ENCODE measurements at places on chromosomes 7 and 10.

GRCh38 chr7:102147008-102147407, 139.7 kb upstream of the SH2B2 start:
- no peak for DNase-seq

DNA sequence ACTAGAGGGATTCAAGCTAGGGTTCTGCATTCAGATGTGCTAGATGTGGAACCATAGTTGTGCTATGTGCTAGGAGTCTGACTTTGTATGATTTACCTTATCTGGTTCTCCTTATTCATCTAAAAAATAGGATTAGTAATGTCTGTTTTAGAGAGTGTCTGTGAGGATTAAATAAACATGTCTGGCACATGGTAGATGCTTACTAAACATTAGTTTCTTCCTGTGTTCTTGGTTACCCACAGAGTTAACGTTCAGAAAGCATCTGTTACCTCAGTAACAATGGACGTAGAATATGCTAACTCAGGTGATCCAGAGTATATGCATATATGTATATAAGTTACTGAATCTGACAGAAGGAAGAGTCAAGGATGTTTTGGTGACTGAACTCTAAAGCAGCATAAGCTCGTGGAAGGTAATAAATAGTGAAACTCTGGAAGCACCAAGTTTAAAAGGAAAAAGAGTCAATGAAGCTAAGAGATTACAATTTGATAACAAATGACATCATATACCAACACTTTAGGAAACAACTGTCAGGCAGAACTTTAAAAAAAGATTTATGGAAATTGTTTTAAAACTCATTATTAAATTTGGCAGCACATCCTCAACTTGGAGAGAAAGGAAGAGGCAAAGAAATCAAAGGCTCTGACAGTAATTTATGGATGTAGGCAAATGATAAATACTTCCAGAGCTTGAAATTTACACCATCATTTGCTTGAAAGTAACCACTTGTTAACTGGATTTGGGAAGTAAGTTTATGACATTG, 127.0 kb downstream of the CCNY start:
- no peak for DNase-seq

DNA sequence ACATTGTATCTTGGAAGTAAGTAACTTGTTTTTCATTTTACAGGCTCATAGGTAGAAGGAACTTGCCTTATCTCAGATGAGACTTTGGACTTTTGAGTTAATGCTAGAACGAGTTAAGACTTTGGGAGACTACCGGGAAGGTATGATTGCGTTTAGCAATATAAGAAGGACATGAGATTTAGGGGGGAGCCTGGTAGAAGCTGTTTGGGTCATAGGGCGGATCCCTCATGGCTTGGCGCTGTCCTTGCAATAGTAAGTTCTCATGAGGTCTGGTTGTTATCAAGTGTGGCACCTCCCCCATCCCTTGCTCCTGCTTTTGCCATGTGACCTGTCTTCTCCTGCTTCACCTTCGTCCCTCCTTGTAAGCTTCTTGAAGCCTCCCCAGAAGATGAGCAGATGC, 110.3 kb downstream of the MKX start:
- DNase-seq, result no peak

DNA sequence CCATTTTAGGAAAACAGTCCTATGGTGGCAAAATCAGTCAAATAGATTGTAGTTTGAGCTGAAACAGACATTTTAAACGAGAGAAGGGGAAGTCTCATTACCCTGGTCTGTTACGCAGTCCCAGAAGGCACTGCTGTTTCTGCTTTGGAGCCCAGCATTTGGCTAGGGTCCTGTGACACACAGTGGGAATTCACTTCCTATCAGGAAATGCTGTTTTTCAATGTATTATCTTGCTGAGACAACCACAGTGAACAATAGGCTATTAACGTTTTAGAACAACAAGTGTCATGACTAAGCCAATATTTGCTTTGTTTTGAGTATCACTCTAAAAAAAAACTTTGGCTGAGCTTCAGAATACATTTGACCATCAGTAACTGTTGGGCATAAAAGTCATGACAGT, 74.1 kb downstream of the ADD3 start:
- DNase-seq, result no peak

GRCh38 chr10:122417667-122418066, 36.8 kb upstream of the ARMS2 start:
- no peak for DNase-seq

- DNase-seq, result no peak
Measured at GRCh38 chr7:112869111-112869774, 79.0 kb upstream of the TMEM168 start.
